ENCODE measurements at places on chromosomes 3 and 15. TPM values are rescaled to one million over a fixed set of nuclear protein-coding genes. Genes with fewer than 3 reads are reported as not detected.

RETNLB gene
- total RNA-seq = not detected

HDC gene
- total RNA-seq = not detected

DNAJA4 gene
- 11.1 TPM for total RNA-seq

EFCC1 gene
- total RNA-seq = not detected

DNA sequence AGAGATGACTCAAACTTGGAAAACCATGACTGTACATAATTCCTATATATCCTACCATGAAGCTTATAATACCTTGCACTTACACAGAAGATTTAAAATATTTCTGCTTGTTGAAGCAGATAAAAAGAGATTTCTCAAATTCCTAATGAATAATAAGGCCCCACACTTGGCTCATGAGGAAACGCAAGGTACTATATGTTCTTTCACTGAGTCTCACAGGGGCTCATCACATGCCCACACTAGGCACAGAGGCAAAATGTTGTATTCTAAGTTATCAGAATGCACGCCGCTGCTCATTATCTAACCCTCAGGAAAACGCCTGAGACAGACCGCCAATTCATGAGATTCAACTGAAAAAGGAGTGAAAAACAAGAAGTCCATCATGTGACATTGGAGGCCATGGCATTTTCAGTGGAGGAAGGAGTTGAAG, 5.6 kb downstream of the MYO1E start:
- no peak for DNase-seq

DNA sequence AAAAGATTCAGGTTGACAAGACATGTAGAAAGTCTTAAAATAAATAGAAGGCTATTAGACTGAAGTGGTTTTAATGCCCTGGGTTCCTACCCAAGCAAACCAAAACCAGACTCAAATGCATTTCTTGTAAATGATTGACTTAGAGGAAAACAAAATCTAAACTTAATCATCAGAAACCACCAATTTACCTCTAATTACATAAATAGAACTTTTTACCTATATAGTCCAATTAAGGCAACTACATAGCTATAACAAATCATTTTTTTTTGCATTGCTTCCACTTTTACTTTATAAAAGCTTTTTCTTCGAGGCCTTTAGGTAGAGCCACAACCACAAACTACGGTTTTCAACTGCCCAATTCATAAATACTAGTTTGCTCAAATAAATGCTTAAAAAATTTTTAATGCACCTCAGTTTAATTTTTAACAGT, 231.3 kb upstream of the ARHGEF26 start:
- DNase-seq = peak; percentile 49

PDIA3 gene
- 275 TPM for total RNA-seq

SYNM gene
- total RNA-seq = 1.7 TPM

GRCh38 chr3:6644070-6644929, 216.6 kb upstream of the GRM7 start:
- DNase-seq = no peak

- DNase-seq = peak; percentile 93
Observed at GRCh38 chr3:30355622-30356021, 250.8 kb upstream of the TGFBR2 start.

GRCh38 chr3:189410522-189410921, 220.7 kb upstream of the TP63 start:
- no peak for DNase-seq

- no peak for DNase-seq
Observed at GRCh38 chr15:55247766-55248427, 41.7 kb downstream of the RAB27A start.

Data from renal cortical epithelial cell (primary cell).